ENCODE measurements at places on chromosomes 11 and 22.
A peak's percentile ranks its signal among the peaks of the same experiment; 100 is the strongest.

DNA sequence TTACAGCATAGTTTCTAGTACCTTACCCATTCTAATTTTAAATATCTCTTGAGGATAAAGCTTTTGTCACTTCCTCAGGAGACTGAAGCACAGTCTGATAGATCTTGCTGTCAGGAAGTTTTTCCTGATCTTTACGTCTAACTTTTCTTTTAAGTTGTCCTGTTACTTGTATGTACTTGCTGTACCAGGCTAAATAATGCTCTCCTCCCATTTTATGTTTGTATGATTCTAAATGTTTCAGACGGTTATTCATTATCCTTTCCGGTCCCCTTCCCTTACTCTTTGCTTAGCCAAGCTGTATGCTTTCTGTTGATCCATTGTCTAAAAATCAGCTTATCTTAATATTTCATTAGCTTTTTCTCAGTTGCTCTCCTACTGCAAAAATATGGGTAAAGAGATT is 6.0 kb downstream of the ARHGEF12 start:
- no peak for DNase-seq

DNA sequence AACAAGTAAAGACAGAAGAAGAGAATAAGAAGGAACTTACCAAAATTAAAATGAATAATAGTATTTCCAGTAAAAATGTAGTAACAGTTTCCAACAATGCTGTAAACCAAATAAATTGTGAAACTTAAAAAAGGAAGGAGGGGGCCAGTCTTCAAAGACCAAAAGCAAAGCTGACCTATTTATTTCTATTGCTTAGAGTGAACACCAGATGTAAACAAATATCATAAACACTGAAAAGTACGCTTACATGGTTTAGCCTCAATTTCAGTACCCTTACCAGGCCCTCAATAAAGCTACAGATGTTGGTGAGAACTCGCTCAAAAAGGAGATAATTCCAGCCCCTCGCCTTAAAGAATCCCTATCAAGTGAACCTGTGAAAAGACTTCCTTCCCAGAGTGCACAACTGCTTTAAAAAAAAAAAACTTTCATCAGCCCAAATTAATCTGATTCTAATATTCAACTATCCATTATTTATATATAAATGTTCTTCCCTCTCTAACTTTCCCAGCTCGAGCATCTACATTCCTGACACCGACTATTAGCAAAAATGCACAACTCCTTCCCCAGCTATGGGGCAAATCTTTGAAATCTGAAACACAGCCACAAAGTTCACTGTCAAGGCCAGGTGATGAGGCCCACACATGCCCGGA is 2.4 kb downstream of the PHF21A start:
- DNase-seq = no peak

GRCh38 chr22:46829941-46830715 is 67.7 kb downstream of the TBC1D22A start:
- DNase-seq = no peak

- peak; percentile 92 for DNase-seq
Observed at GRCh38 chr11:69301455-69302401, 7.8 kb downstream of the MYEOV start.

DNA sequence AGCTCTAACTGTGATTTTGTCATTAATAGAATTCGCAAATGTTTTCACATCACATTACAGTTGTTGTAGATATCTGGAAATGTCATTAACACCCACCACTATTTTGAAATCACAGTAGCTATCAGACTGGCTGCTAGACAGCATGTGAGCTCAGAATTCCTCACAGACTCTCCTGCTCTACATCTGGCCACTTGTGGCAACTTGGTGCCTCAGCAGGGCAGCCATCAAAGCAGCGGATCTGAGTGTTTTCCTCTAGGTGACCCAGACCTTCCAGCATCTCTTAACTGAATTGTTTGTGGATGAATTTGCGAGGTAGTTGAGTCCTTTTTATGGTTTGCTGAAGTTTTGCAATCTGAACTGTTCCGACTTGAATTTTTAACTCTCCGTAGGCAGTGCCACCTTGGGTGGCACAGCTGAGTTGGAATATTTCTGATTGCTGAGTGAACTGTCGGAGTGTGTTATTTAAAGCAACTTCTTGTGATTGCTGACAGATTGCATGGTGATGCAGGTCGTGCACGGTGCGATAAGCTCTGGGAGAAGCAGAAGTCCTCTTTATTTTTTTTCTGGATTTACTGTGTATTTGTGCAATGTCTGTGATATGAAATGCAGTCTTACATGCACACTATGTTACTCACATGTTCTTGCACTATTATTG is 114.0 kb upstream of the PLET1 start:
- peak; percentile 35 for DNase-seq

DNA sequence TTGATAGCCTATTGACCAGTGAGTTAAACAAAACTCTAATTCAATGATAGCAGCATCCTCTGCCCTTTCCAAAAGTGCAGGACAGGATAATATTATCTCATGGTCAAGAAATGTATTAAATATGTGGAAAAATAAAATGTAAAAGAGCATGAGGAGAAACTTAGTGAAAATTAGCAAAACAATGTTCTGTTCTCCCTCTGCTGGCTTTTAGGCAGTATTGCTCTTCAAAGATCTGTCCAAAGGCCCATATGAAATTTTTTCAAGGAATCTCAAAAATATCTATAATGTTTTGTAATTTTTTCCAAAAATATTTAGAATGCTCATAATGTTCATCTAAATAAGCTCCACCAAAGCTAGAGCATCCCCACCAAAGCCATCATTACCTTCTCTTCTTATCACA is 8.3 kb upstream of the ARL14EP start:
- DNase-seq = no peak

DNA sequence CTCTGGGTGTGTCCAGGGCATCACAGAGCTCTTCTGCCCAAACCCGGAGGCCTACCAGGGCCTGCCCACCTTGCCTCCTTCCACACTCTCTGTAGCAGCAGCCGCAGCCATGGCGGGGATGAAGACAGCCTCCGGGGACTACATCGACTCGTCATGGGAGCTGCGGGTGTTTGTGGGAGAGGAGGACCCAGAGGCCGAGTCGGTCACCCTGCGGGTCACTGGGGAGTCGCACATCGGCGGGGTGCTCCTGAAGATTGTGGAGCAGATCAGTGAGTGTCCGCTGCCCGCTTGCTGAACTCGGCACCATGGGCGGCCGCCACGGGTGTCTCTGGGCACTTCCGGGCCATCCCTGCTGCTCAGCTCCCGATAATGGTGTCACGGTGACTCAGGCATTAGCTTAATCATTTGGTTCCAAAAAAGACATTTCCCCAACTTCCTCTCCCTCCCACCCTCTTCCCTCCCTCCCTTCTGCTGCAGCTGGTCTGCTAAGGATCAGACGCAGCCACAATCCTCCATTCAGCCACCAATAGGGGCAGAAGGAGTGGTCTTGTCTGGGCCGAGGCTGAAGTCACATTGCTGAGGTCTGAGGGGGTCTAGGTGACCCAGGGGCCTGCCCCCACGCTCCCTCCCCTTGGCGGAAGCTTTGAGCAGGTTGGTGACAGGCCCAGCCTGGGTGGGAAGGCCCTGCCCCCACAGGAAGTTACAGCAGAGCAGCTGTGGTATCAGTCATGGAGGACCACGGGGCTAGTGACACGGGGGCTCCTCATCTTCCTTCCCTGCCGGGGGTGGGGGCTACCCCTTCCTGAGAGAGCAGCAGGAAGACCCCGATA is 950 bp downstream of the FERMT3 start:
- peak; percentile 78 for DNase-seq

- peak; percentile 53 for DNase-seq
Observed at GRCh38 chr22:20590477-20591294, 83.3 kb downstream of the MED15 start.

- DNase-seq = no peak
Observed at GRCh38 chr11:122354025-122354697, 238.1 kb upstream of the BLID start.

DNA sequence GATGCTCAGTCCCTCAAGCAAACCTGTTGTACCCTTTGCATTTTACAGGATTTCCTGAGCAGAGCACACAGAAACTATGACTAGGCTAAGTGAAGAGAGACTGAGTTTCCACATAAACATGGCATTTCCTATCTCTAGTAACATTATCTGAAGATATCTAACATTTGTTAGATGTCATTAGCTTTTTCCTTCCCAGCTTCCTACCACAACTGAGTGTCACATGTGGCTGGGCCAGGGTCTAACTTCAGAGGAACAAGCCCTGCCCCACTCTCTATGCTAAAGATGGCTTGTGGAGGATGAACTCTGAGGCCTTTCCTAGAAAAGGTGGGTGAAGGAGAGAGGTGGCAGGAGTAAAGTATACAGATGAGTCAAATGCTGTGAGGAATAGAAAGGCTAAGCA is 16.5 kb downstream of the C22orf42 start:
- DNase-seq = no peak

DNA sequence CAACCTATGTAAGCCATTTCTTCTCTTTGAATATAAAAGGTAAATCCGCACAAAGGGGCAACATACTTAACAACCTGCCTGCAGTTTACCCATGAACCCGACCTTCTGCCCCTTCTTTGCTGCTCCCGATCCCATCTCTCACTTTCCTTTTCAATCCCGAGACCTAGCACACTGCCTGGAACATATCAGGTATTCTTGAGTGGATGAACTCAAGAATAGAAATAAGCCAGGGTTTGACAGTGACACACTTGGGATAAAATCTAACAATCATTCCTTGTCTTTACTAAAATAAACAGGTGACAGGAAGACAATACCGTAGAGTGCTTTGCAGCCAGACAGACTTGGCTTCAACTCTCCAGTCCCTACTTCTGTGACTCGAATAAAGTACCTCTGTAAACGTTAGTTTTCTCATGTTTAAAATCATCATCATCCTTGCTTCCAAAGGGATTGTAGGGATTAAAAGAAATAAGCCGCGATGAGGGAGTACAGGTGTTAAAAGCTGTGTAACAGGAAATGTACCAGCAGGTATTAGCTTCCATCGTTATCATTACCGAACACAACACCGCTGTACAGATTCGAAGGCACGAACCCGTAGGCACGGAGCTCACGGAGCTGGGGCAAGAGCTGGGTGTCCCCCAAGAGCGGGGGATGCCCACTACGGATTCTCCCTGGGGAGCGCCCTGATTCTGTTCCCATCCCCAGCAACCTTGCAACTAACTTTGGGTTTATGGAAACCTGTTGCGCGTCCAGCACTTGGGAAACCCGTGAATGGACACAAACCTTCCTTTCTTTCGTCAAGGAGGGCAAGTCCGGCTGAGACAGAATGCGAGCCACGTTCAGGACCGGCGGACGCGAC is 720 bp downstream of the UFD1 start:
- DNase-seq = no peak

DNA sequence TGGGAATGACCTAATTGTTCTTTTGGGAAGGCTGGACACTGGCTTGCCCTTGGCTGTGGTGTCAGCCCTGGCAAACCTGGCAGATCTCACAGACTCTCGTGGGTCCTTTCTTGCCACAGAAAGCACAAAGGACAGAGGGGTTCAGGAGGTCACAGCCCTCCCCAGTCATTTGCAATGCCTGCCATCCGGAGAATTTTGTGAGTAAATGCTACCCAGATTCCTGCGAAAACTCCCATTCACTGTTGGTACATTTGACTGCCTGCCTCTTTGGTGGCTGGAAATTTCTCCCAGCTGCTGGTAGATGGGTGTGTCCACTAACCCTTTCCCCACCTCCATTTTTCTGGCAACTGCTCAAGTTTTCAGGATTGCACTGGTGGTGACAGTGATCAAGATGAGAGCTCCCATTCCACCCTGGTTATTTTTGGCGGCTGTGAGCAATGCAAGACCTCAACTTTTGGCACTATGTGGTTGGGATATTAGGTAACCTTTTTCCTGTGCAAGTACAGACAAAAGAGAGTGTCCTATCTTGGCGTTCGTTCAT is 155.7 kb downstream of the NAV2 start:
- DNase-seq = no peak

DNA sequence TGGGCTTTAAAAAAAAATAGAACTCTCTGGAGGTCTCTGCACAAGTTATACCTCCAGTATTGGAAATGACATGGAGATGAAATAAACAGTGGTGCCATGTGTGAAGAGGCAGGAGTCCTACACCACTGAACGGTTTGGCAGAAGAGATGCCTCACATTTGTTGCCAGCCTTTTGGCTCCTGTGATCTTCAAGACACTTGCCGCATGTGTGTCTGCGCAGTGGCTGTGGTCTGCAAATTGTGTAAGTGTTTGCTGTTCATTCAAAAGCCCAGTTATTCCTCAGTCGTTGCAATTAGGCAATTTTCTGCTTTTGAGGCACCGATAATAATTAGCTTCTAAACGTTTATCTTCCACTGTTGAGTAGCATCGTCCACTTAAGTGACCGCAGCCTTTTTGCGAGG is 319.1 kb downstream of the BRD1 start:
- DNase-seq = peak; percentile 34

GRCh38 chr11:3341298-3341697 is 37.6 kb downstream of the ZNF195 start:
- DNase-seq = peak; percentile 63

GRCh38 chr11:71538666-71538990 is 803 bp downstream of the KRTAP5-8 start:
- DNase-seq = peak; percentile 78

DNA sequence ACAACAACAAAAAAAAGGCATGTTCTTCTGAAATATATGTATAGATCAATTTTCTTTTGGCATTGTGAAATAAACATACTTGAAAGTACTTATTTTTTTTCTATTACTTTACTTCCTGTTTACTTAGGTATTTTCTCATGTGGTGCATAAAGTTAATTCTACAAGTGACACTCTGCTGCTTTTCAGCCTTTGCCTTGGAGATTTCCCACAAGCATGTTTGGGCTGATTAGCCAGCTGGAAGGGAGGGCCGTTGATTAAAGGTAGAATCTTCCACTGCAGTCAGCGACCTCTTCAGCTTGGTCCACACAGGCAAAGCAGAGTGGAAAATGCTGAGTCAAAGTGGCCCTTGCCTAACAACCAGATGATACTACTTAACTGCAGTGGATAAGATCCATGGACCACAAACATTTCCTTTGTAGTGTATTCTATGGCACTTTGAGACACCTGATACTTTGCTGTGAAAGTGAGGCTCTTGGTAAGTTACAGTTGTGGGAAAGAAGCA is 176.0 kb downstream of the ARHGAP42 start:
- peak; percentile 86 for DNase-seq

DNA sequence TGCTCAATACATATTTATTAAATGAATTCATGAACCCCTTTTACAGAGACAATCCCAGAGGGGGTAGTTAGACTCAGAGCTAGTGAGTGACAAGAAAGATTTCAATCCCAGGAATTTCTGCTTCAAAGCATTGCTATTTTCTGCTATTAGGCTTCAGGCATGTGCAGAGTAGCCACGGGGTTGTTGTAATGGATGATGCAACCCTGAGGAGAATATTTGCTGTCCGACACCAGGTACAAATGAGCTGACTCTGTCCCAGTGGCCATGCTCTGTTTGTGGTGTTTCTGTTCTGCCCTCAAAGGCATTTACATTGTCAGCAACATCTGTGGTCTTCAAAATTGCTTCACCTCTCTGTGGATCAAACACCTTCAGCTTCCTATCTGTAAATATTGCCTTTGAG is 102.6 kb downstream of the CSNK2A3 start:
- DNase-seq = peak; percentile 82

- no peak for DNase-seq
Observed at GRCh38 chr11:38278457-38279141, 1680.6 kb upstream of the RAG2 start.

DNA sequence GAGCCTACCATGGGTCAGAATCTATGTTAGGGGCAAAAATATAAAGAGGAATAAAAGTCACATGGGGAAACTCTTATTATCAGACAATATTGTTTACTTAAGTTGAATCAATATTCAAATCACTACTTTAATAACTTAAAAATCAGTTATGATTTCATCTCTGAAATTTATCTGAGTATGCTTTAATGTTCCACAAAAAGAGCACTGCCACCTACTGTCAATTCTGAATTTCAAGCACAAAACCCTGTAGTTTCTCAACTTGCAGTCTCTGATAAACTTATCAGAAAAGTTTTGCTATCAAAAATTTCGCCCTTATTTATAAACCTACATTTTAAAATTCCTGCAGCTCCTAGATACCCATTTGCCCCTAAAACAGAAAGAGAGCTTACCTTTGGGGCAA is 47.3 kb downstream of the RDX start:
- no peak for DNase-seq

Data from islet precursor cell (in vitro differentiated cells).